ENCODE measurements at places on chromosomes 2 and 18.

DNA sequence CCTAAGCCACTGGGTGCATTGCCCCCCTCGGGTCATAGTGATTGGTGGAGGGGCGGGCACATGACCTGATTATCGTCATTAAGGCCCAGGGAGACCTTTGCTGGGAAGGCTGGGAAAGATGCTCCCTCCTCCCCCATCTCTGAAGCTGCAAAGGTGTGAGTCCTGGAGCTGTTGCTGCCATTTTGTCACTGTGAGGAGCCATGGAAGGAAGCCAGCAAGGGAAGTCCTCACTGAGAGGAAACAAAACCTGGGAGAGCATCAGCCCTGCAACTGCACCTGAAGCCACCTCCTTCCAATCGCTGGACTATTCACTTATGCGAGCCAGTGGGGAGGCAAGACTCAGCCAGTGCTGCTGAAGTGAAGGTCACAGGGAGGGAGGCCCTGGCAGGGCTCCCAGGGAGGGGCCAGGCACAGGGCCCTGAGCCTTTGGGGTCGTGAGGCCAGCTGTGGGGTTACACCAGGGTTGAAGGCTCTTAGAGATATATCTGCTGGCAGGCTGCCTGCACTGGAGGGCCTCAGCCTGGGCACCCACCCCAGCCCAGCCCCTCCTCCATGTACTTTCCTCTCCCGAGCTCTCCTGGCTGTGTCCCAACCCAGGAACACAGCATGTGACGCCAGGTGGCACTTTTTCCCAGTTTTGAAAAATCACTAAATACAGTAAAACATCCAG is 10.7 kb upstream of the FAHD2A start:
- DNase-seq: no peak

DNA sequence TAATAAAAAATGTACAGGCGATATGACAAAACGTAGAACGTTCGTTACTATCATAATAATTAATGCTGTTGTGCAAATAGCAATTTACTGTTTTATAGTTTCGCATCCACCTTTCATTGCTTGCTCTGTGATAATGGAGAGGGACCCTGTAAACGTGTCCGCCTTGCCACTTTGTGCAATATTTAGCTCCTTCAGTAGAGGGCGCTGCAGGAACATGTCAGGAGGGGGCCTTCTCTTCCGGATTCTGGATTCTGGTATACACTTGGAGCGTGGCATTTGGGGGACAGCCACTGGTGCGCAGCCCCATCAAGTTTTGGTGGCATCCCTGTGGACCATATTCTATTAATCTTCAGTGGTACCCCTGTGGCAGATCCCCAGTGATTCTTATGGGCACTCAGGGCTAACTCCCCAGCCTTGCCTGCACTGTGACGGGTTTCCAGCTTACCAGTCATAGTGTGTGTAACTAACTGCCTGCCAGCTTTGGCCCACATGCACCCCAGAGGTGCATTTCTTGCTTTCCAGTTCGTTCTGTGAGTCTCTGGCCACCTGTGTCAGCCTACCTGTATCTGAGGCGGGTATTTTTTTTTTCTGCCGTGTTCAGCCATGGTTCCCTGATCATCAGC is 140.3 kb downstream of the CYRIA start:
- no peak for DNase-seq

GRCh38 chr2:60054571-60055340 is 498.7 kb downstream of the BCL11A start:
- no peak for DNase-seq

GRCh38 chr2:26438926-26439325 is 37.2 kb downstream of the DRC1 start:
- DNase-seq: no peak

DNA sequence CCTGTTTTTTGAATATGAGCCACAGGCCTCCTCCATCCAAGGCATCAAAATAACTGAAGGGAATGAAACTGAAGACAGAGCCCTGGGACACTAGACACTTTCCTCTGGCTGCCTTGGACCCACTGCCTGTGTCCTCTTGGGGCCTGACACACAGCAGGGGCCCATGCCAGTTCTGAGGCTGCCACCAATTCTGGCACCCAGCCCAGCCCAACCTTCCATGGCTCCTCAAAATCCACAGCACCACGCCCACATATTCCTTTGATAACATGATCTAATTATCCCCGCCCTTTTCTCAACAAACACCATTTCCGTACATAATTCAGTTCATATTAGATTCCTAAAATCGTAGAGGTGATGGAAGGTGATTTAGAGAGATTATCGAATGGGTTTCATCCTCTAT is 64.2 kb downstream of the EMX1 start:
- DNase-seq: no peak

GRCh38 chr18:3511980-3512379 is 62.0 kb downstream of the TGIF1 start:
- peak; percentile 28 for DNase-seq

GRCh38 chr2:236939721-236940231 is 145.9 kb upstream of the COPS8 start:
- DNase-seq: peak; percentile 5

- DNase-seq: no peak
Observed at GRCh38 chr18:72601481-72601880, 57.3 kb upstream of the CBLN2 start.

DNA sequence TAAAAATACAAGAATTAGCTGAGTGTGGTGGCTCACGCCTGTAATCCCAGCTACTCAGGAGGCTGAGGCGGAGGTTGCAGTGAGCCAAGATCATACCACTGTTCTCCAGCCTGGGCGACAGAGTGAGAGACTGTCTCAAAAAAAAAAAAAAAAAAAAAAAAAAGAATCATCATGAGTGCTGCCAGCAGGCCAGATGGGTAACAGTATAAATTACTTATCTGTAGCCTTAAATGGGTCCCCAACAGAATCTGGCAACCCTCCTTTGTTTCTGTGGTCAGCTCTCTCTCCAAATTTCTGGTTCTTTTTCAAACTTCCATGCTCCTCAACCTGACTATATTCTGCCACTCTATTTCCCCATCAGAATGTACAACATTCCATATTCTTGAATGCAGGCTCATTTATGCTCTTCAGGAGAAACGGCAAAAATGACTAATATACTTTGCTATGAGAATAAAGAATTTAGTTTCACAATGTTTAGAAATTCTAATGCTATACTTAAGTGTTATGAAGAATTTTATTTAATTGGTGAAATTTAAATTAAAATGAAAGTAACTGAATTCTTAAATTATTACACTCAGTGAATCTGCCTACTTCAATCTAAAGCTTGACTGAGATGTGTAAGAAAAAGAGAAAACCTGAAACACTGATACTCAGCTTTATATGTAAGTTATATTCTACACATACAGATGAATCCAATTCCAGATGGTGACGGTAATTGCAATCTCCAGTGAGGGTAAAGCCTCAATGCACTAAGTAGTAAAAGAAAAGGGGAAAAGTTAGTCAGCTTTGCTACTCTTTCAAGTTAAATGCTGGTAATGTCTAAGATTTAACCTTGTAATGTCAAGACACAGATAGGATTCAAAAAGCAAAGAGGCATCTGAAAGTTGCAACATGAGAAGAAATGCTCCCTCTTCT is 24.8 kb downstream of the LPIN2 start:
- no peak for DNase-seq

GRCh38 chr2:219087848-219088247 is 27.1 kb upstream of the IHH start:
- DNase-seq: peak; percentile 18

GRCh38 chr2:55112229-55113031 is 62.2 kb upstream of the RTN4 start:
- no peak for DNase-seq

DNA sequence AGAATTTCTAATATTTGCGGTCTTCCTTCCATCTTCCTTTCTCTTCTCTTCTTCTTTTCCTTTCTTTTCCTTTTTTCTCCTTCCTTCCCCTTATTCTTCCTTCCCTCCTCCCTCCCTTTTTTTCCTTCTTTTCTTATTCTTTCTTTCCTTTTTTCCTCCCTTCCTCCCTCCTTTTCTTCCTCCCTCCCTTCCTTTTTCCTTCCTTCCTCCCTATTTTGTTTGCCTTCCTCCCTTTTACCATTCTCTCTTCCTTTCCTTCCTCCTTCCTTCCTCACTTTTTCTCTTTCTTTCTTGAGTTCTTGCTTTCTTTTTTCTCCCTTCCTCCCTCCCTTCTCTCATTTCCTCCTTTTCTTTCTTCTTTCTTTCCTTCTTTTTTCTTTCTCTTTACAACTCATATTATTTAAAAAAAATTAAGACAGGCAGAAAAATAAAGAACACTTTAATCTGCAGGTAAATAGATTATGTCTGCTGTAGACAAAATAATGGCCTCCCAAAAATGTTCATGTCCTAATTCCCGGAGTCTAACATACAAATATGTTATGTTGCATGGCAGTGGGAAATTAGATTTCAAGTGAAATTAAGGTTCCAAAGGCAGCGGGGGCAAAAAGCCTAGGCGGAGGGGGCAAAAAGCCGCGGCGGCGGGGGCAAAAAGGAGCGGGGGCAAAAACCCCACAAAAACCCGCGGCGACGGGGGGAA is 152.4 kb downstream of the ANKRD30BL start:
- no peak for DNase-seq

DNA sequence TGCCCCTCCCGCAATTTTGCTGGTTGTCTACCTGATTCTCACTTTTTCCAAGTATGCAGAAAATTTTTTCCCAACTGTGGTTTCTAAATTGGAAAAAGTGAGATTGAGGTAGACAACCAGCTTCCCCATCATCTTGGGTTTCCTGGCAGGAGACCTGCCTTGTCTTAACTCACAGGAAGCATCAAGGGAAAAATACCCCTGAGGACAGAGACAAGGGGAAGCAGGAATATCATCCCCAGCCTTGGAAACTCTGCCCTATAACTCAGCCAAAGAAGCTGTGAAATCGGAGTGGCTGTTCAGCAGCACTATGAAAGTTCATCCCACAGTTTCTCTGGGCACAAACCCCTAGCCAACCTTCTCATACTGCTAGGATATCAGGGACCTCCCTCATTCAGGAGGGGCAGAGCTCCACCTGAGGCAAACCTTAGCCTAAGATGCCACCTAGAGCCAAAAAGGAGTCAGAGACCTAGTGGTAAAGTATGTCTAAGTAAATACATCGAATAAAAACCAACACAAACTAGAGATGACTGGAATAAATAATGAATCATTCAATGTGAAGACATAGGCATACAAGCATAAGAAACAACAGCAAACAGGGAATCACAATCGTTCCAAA is 68.2 kb downstream of the ZSWIM2 start:
- DNase-seq: no peak

GRCh38 chr2:79235135-79235534 is 75.6 kb upstream of the REG3A start:
- peak; percentile 11 for DNase-seq

- DNase-seq: peak; percentile 42
Observed at GRCh38 chr2:172246649-172247048, 143.9 kb upstream of the DLX2 start.

- DNase-seq: no peak
Observed at GRCh38 chr18:46587600-46587999, 69.4 kb downstream of the LOXHD1 start.

- DNase-seq: no peak
Observed at GRCh38 chr2:37563375-37564015, 107.9 kb downstream of the CDC42EP3 start.

- DNase-seq: no peak
Observed at GRCh38 chr18:48934415-48934722, 16.4 kb downstream of the SMAD7 start.

DNA sequence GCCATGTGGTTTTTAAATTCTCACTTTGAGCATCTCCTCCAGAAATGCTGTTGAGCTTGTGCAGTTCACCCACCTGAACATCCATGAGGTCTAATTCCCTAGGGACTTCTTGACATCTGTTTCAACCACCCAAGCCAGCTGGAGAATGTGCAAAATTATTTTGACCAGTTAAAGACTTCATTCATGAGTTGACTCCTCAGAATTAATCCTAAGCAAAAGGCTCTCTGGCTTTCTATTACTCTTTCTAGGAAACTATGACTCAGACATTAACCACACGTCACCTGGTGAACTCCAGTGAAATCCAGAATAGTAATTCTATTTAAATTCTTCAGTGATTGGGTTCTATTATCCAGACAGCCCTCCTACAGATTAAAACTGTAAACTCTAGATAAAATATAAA is 247.5 kb downstream of the NBAS start:
- peak; percentile 35 for DNase-seq

DNA sequence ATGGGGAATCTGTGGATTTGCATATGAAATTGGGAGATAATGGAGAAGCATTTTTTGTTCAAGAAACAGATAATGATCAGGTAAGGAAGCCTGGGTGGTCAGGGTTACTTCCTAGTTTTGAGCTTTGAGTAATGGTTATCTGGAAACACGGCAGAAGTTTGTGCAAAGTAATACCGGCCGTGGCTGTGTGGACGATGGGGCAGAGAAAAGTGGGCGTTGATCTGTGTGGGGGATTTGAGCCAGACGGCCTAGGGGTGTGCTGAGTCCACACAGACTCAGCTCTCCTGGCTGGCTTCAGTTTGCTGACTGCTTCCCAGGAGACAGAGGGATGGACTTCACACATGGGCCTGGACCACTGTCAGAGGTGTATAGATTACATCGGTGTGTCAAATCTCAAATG is 21.3 kb downstream of the LPIN1 start:
- no peak for DNase-seq

GRCh38 chr2:63755965-63756364 is 85.7 kb upstream of the UGP2 start:
- DNase-seq: peak; percentile 25

DNA sequence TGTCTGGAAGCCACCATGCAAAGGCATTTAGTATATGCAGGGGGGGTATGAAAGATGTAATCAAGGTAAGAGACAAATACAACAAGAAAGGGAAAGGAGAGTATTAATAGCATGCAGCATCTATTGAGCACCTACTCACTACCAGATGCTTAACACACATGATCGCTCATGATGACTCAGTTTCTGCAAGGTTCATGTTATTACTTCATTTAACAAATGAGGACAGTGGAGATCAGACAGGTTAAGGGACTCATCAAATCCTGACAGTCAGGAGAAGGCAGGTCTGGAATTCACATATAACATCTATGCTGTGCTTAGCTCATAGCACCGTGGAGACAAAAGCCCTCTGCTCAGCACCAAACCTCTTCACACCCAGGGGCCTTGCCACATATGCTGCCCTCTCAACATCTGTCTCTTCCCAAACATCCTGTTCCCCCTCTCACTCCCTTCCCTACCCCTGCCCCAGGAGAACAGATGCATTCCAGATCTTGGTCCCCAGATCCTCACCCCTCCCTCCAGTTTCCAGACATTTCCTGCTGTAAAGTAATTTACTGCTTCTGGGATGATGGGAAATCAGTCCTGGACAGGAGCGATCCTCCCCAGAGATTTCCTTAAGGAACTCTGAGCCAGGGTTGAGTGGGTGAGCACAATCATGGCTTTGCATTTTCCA is 155.3 kb downstream of the ANTXR1 start:
- DNase-seq: no peak

GRCh38 chr2:240982821-240983281 is 15.6 kb upstream of the SNED1 start:
- no peak for DNase-seq

- DNase-seq: peak; percentile 92
Observed at GRCh38 chr2:135985826-135986393, 484 bp upstream of the DARS1 start.

DNA sequence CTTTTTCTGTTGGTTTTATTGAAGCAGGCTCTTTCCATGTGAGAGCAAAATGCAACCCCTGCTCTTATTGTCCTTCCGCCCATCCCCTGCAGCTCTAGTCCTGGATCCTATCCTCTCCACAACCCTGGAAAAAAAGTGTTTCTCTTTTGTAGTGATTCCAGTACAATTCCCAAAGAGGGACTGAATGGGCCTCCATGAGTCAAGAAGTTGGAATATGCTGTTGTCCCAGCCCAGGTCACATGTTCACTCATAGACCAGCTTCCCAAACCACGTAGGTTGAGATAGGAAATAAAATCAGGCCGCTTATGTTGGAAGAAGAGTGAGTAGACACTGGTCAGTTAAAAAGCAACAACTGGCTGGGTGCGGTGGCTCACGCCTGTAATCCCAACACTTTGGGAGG is 39.4 kb downstream of the CPO start:
- DNase-seq: no peak

All from RKO (cell line).